ENCODE measurements at places on chromosomes 6 and 20. TPM values are rescaled to one million over a fixed set of nuclear protein-coding genes. Genes with fewer than 3 reads are reported as not detected.
A peak's percentile ranks its signal among the peaks of the same experiment; 100 is the strongest.

C20orf96 gene
- 8.1 TPM for total RNA-seq

CITED2 gene
- total RNA-seq, result 45.1 TPM

SIGLEC1 gene
- not detected for total RNA-seq

LAMA2 gene
- 0.80 TPM for total RNA-seq

FAM162B gene
- total RNA-seq, result not detected

GGT7 gene
- 15.0 TPM for total RNA-seq

SNX14 gene
- total RNA-seq, result 54.7 TPM

PNLDC1 gene
- total RNA-seq, result 0.11 TPM

ZBTB12 gene
- total RNA-seq, result 2.4 TPM

GRCh38 chr20:31962761-31963160 is 5.2 kb upstream of the XKR7 start:
- DNase-seq, result no peak

- peak; percentile 69 for DNase-seq
Observed at GRCh38 chr6:117555882-117556498, 46.3 kb downstream of the GOPC start.

- no peak for DNase-seq
Observed at GRCh38 chr6:11042025-11042749, 1.9 kb downstream of the ELOVL2 start.

GRCh38 chr6:44035621-44036020 is 91.6 kb downstream of the MRPL14 start:
- no peak for DNase-seq

- DNase-seq, result no peak
Observed at GRCh38 chr20:57244221-57244585, 22.2 kb downstream of the BMP7 start.

GRCh38 chr6:153312634-153313033 is 181.6 kb upstream of the RGS17 start:
- DNase-seq, result peak; percentile 65

DNA sequence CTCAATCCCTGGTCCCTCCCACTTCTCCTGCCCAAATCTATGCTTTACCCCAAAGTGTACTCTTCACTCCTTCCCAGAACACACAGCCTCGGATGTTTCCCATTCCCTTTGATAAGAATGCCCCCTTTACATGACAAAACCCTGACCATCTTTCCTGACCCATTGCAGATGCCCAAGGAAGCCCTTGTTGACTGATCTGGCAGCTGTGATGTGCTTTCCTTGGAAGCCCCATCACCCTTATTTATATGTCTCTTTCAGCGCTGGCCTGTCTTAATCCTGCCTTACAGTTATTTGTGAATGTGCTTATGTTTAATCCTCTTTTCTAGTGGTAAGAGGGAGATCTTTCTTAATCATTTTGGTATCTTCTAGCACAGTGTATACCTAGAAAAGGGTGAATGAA is 523.1 kb downstream of the CD83 start:
- DNase-seq, result no peak

GRCh38 chr6:17972074-17972952 is 15.1 kb downstream of the KIF13A start:
- DNase-seq, result no peak

- DNase-seq, result no peak
Observed at GRCh38 chr6:31308845-31309175, 36.9 kb upstream of the HLA-C start.

DNA sequence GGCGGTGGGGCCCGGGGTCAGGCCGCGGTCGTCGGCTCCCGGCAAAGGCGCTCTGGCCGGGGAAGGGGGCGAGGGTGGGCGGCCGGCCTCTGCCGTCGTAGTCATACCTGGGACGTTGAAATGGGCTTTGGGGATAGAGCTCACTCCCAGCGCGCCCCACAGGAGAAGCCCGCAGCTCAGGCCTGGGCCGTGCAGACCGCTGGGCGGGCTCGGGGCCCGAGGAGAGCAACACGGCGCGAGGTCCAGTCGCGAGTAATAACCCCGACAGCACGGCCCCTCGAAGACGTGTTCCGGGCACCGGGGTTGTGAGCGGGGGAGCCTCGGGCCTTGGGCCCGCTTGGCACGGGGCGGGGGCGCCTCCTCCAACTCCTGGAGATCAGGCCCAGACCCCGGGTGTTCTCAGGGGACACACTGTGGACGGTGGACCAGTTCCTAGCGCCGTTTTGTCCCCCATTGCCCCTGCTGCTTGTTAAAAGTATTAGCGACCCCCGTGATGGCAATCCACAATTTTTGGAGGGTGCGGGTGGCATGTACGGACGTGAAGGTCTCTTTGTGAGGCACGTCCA is 10.9 kb downstream of the FOXC1 start:
- no peak for DNase-seq

DNA sequence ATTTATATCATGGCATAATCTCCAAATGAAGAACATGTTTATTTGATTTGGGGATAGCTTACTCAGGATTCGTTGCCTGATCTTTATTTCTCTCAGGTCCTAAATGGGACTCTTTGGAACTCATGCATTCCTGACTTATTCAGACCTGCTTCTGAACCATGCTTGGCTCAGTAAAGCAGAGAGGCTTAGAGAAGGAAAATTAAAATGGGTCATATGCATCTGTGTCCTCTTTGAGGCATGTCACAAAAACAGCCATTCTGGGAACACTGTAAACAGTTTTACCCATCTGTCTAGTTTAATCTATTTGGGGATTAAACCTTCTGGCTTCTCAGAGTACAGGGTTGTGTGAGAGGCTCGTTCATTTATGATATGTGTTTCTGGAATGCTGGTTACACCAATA is 1017.3 kb downstream of the KIF16B start:
- DNase-seq, result no peak

DNA sequence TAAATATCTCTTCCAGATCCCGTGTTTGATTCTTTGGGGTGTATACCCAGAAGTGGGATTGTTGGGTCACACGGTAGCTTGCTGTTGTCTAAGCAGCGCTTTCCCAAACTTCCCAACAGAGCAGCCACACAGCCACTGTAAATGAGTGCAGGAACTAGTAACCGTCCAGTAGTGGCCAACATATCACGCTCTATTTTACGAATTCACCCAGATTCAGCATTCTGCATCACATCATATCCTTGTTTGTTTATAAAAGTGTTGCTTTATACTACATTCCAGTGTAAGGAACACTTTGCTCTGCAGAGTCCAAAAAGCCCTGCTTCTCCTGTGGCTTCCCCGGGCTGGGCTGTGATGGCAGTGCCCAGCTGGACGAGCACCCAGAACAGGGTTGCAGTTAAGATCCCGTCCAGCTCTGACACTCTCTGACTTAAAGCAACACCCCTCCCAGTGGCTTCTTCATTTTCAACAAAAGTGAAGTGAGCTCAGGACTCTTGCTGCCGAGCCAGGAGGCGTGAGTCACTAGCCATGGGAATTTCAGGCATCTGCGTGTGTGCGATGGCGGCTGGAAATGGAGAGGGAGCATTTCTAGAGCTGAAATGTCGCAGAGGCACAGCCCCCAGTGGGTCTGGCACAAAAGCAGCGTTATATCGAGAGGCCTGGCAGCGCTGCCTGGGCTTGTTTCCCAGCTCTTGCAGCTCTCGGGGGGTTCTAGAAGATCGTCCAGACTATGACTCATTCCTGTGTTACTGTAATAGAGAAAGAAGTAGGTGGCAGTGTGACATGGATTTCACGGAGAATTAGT is 216.3 kb upstream of the ECI2 start:
- no peak for DNase-seq

- no peak for DNase-seq
Observed at GRCh38 chr6:165929607-165930006, 238.0 kb downstream of the TBXT start.

- DNase-seq, result peak; percentile 49
Observed at GRCh38 chr6:16305246-16305725, 66.9 kb downstream of the GMPR start.

DNA sequence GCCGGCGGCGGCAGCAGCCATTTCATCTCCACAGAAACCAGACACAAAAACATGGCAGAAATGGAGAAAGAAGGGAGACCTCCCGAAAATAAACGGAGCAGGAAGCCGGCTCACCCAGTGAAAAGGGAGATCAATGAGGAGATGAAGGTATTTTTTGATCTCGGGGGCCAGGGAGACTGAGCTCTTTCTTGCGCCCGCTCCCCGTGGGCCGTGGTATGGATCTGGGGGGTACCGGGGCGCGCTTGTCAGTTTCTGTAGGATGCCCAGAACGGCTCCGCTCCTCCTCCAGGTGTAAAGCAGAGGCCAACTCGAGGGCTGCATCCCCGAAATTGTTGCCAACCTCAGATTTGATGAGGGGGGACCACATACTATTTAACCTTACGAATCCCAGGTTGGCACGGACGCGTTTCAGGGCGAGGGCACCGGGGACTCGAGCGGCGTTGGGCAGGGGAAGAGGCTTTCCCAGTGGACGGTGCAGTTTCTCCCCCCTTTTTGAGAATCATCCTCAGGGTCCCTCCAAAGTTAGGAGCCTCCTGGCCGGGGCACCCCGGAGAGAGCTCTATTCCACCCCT is 735 bp downstream of the SOBP start:
- peak; percentile 21 for DNase-seq

DNA sequence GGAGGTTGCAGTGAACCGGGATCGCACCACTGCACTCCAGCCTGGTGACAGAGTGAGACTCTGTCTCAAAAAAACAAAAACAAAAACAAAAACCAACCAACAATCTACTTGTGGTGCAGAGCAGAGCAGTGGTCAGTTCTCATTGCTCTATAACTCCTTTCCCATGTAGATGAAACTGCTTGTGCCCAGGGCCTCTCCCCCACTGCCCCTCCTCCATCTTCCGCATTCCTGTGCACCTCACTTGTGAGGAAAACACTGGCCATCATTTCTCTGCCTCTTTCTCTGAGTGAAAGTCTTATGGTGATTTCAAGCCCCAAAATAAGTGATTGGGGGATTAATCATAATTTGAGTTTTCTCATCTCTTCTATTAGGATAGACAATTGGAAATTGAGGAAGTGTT is 63.9 kb upstream of the GLP1R start:
- DNase-seq, result no peak

- DNase-seq, result no peak
Observed at GRCh38 chr6:41162687-41163418, at the start of gene TREM2. Gene TREM2, minus strand, starts transcription at chr6:41163116. Its CDS starts 34 bp downstream, at chr6:41163082.

DNA sequence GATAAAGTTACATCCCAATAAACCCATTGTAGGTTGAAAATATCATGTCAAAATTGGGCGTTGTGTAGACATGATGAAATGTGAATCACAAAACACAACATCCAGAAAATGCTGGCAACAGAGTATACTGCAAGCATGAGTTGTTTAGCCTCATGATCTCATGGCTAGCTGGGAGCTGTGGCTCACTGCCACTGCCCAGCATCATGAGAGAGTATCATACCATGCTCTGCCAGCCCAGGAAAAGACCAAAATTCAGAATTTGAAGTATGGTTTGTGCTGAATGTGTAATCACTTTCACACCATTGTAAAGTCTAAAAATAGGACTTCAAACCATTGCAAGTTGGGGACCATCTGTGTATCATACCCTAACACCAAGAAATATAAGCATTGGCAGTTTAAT is 45.2 kb upstream of the SMAP1 start:
- DNase-seq, result no peak

- DNase-seq, result no peak
Observed at GRCh38 chr6:134967711-134968110, 17.8 kb upstream of the ALDH8A1 start.

Data from activated CD4-positive, alpha-beta T cell treated with anti-CD3 and anti-CD28 coated beads for 36 hours (primary cell).